ENCODE measurements at places on chromosomes 12 and 14.

- no peak for DNase-seq
Measured at GRCh38 chr12:639566-639965, 23.7 kb downstream of the NINJ2 start.

DNA sequence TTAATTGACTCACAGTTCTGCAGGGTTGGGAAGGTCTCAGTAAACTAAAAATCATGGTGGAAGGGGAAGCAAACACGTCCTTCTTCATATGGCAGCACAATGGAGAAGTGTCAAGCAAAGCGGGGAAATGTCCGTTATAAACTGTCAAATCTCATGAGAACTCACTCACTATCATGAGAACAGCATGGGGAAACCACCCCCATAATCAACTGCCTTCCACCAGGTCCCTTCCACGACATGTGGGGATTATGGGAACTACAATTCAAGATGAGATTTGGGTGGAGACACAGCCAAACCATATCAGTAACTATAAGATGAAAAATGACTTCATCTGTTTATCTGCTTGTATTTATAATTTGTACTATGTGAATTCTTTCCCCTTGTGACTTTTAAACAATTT lies 577.6 kb upstream of the MDGA2 start:
- no peak for DNase-seq

DNA sequence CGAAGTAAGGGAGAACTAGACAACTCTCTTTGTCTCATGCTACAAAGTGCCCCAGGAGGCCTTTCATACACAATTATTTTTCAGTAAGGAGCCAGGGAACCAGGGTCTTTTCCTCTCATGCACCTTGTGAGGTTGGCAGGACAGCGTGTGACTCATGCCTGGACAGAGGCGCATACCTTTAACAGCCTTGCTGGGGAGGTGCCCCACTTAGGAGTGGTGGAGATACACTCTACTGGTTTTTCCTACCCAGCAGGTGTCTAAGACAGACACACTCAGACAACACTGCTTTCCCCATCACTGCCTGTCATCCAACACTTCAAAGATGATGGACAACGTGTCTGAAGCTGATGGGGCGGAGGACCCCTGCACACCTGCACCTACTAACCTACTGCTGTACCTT lies 49.1 kb downstream of the B4GALNT3 start:
- no peak for DNase-seq

- DNase-seq: no peak
Measured at GRCh38 chr14:100841761-100842403, 16.0 kb downstream of the MEG3 start.

DNA sequence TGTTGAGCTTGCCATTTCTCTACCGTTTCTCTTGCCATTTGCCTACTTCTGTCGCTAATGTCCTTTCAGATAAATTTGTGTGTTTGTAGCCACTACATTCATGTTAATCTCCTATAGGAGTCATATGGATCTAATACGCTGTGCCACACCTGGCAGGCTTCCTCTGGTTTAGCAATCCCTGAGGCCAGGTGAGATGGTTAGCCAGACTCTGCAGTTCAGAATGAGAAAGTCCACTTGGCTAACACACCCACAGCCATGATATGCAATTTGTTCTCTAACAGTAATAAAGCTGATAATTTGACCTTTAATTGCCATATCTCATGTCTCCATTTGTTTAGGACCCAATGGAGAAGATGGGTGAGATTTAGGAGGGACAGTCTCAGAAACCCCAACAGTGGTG lies 1261.6 kb upstream of the TMEM132C start:
- no peak for DNase-seq

- no peak for DNase-seq
Measured at GRCh38 chr14:64745511-64746091, 41.4 kb downstream of the PLEKHG3 start.

Data from CD4-positive, alpha-beta T cell treated with Interleukin-4 for 4 hours (primary cell).